CD4-positive, CD25-positive, alpha-beta regulatory T cell (primary cell): ENCODE measurements at places on chromosomes 6 and 20.
A peak's percentile ranks its signal among the peaks of the same experiment; 100 is the strongest.

DNA sequence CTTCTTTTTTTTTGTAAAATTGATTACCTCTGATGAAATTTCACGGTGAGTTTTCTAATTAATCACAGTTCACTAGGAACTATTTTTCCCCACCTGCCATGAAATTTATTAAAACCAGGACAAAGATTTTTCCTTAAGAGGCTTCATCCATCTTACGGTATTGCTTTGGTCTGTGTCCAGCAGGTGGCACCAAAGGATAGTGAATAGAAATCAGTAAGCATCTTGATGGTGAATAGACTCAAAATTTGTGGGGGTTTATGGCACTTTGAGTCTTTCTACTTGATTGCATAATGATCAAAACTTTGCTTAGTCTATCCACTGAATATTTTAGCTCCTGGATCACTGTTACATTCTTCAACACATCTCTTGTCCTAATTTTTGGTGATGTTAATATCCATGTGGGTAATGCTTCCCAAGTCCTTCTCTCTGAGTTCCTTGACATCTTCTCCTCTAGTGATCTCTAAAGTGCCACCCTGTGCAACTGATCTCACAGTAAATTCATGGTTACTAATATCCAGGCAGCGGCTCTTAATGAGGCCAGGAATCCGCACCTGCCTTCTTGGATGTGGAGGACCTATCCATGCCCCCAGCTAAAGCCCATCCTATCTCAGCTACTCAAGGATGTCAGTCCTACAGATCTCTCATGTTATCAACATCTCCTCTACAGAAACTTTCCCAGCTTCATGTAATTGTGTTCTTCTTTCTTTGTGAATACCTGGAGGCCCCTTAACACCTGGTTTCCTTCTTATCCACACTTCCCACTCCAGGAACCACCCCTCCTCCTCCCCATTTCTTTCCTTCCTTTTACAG, 54.5 kb downstream of the STMND1 start:
- peak; percentile 36 for DNase-seq

GRCh38 chr20:33787253-33787891, 23.8 kb upstream of the CHMP4B start:
- no peak for DNase-seq

GRCh38 chr6:81769824-81770223, 17.3 kb upstream of the TENT5A start:
- no peak for DNase-seq

DNA sequence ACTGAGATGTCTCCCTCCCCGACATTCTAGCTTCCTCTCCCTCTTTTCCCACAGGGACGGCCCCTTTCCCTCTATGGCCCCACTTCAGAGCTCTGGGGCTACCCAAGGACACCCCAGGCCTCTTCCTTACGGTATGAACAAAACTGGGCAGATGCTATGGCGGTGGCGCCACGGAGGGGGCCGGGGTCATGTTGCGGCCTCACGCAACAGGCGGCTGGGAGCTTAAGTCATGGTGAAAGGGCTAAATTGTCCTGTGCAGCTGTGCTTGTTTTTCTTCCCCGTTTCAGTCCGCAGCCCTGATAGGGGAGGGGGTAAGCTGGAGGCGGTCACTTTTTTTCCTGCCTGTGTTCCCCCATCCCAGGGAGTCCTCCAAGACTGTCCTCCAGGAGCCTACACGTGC, 17.6 kb upstream of the KIAA1755 start:
- no peak for DNase-seq

GRCh38 chr20:1711826-1712601, 54.4 kb upstream of the SIRPG start:
- DNase-seq: no peak

DNA sequence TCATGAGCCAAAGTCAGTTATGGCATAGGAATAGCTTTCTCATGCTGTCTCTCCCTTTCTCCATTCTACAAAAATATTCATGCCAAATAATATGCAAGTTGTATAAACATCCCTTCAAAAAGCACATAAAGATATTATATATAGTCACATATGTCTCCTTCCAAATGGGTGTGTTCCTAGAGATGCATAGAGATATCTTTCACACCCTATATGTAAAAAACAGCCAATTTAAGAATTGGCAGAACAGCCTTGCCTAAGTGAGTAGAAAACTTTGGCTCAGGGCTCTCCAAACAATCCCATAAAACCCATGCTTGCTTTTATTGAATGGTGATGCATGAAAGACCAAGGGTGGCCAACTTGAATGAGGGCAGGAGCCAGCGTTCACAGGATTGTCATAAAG, 274.7 kb upstream of the SUPT3H start:
- DNase-seq: no peak

DNA sequence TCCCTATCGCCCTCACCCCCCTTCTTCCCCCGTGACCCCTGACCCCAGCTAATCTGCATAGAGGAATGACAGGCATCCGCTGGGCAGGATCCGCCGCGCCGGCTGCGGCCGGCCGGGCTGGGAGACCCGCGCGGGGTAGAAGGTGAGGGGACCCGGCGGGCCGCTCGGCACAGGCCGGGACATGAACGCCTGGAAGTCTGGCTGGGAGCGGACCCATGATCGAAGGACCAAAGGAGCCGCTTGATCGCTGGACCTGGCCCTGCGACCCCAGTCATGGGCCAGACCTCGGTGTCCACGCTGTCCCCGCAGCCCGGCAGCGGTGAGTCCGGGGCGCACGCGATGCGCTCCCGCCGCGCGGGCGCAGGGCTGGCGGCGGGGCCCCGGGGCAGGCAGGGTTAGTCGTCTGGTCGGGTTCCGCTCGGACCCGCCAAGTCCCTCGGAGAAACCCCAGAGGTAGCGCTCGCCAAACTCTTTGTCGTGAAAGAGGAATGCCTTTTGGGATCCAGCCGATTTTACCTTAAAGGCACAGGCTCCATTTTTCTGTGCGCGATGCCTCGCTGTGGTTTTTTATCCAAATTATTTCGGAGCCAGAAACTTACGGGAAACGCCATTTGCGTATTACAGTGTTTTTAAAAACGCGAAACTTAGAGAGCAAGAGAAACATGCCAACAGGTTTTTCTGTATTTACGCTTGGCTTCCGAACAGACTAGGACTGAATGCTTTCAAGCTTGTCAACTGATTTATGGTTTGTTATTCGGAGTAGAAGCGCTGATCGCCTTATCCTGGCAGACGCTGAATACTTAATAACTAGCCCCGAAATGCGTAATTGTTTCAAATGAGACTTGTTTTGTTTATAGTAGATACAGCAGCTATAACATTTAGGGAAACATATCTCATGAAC, at the start of gene PHACTR2:
Gene PHACTR2 (plus strand): TSS at position 75 of the 901 bp plus-strand sequence. CDS start 199 bp downstream, at position 274.
- peak; percentile 42 for DNase-seq

- DNase-seq: no peak
Observed at GRCh38 chr6:74902089-74902488, 303.8 kb downstream of the COL12A1 start.

- DNase-seq: no peak
Observed at GRCh38 chr6:15317934-15318902, 72.3 kb downstream of the JARID2 start.

DNA sequence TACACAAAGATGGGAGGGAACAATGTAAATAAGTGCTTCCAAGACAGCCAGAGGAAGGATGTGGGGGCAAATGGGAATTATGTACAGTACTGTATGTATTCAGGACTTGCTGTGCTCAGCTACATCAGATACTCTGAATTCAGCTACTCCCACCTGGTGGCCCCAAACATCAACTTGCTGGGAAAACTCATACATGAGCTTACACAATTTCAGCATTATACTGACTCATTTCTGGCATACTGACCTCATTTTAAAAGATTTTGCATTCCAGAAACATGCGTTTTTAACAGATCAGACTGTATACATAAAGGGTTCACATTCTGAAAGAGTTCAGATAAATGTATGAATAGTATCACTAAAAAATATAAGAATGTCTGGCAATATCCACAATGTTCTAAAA, 59.7 kb downstream of the GPX5 start:
- no peak for DNase-seq
